ENCODE measurements at places on chromosomes 5 and 9.

DNA sequence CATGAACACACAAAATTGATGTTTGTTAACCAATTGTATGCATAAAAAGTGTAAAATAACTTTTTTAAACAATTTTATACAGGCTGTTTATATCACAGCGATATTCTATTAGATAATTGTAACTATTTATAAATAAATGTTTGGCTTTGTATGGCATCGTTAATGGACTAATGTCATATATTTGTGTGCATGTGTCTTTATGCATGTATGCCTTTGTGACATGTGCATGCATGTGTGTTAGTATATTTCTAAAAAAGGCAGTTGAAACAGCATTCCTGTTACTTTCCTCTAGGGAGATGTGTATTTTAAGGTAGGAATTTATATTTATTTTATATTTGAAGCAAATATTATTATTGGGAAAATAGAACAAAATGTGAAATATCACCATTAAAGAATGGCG is 268.9 kb downstream of the CDH18 start:
- no peak for DNase-seq

DNA sequence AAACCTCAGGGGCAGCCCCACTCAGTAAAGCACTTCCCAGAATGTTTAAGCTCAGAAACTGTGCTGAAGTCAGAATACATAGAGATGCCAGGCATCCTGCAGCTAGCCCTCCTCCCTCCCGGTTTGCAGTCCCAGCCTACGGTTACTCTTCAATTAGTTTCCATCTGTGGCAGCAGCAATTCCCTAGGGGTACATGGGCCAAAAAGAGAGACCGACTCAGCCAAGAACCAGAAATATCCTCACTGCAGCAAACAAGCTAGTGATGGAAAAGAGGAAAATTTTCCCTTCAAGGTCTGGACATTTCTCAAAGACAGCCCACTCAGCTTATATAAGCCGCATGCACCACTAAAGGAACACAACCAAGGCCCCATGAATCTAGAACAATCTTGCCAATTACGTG is 89.1 kb upstream of the PPP2R2B start:
- DNase-seq: no peak

- DNase-seq: peak; percentile 78
Measured at GRCh38 chr5:43193181-43193893, 1.3 kb downstream of the NIM1K start.

DNA sequence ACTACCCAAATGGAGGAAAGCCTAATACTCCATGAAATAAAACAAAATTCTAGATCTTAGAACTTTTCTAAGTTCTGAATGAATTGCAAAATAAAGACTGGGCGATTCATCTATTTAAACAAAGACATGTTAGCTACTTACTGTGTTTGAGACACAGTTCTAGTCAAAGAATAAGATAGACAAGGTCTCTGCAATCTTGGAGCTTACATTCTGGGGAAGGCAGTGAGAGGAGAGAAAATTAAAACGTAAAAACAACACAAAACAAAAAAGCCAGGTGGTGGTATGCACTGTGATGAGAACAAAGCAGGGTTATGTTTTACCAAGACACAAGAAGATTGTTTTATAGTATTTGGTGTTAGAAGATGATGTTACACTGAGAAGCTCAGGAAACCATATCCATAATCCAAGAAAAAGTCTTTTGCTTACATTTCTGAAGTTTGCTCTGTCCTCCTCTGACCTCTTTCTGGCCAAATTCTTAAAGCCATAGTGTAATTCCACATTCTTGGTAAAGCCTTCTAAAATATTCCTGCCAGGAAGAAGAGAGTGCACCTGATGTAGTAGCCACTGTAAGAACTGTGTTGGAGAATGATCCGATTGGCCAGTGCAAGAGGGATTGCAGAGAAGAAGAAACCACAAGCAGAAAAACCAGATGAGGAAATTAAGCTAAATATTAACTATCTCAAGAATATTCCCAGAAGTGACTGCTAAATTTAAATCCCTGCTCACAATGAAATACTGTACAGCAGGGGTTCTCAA is 218.4 kb downstream of the PCSK1 start:
- DNase-seq: no peak

DNA sequence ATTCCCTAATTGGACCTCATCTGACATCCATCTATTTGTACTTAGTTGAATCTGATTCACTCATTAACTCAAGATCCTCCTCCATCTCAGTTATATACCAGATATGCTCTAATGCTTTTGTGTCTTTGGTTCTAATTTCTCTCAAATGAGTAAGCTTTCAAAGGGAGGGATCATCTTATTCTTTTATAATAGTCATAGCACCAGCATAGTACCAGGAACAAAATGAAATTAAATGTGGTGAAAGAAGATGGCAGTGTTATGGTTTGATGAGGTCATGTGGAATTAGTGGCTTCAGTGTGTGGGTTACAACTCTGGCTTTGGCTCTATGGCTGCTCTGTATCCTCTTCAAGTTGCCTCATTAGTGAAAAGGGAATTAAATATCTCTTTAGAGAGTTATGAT is 32.5 kb upstream of the ZNF366 start:
- no peak for DNase-seq

DNA sequence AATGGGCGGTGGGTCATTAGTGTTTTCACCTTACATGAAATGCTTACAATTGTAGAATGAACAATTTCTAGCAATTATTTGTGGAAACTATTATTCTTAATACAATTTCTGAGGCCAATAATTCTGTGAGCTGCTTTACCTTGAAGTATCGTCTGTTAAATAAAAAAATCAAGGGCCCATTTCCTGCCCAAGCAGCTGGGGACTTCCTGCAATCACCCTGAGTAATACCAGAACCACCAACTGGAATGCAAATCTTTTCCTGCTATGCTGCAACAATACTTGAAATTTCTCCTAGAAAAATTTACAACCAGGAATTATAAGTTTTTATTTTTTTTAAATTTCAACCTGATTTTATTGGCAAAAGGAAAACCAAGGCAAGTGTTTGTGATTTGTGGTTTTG is 52.6 kb downstream of the ADAMTS16 start:
- no peak for DNase-seq

DNA sequence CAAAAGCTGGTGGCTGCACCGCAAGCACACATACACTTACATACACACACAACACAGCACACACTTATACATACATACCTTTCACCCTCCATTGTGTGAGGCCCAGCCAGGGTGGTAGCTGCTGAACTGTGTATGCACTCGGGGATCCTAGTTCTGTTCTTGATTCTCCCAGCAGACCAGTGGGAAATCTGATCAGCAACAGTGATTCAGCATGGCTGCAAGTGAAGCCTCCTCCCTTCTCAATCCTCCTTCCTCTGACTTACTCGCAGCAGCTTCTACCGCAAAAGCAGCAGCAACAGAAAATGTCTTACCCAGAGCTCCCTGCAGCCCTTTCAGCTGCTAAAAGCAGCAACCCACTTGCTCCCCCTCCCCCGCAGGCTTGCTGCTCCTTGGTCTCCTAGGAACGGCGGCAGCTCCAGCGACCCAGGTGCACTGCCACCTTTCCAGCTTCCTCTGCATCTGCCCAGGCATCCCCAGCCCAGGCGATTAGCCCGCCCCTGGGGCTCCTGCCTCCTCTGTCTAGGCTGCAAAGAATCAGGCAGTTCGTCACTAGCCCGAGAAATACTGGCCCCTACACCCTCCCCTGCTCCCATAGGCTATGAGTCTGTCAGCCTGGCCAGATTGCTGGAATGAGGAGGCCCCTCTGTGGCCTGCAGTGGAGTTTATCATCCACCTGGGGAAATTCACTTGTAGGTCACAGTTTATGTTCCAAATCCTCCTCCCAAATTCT is at the start of gene KLHL3:
TSS of gene KLHL3 (minus strand) at position 535 of the 730 bp plus-strand sequence. CDS start at position 92, 443 bp downstream.
- peak; percentile 33 for DNase-seq

- no peak for DNase-seq
Measured at GRCh38 chr5:176500511-176500910, 36.7 kb downstream of the RNF44 start.

GRCh38 chr5:161078793-161079192 is 226.8 kb upstream of the ATP10B start:
- DNase-seq: no peak

DNA sequence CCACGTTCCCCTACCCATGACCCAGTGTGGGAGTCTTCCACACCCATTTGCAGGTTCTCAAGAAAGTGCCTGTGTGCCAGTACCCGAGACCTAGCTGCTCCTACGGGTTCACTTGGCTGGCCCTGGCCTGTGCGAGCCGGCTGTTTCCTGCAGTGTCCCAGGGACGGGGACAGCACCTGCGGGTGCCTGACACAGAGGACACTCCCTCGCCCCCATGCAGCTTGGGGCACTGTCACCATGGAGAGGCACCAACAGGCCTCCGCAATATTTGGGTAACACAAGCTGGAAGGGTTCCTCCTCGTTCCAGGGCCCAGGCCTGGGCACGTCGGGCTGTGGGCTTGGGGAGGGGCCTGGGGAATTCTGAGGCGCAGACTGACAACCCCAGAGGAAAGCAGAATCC is 41.4 kb downstream of the DUSP1 start:
- no peak for DNase-seq

DNA sequence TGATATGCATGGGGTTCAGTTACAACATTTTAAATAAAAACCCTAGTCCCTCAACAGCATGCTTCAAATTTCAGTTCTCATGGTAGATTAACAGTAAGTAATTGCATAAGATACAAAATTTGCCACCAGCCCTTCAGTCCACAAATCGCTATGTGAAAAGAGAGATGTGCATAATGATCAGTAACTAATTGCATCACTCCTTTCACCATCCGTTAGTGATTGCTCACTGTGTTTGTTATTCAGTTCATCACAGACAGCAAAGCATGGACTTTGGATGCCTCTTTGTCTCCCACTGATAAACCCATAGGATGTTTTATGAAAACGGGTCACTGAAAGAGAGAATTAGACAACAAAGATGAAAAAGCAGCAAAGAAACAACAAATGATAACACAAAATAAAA is 103.2 kb downstream of the MCTP1 start:
- DNase-seq: no peak

GRCh38 chr9:131663288-131663687 is 76.6 kb downstream of the RAPGEF1 start:
- no peak for DNase-seq

DNA sequence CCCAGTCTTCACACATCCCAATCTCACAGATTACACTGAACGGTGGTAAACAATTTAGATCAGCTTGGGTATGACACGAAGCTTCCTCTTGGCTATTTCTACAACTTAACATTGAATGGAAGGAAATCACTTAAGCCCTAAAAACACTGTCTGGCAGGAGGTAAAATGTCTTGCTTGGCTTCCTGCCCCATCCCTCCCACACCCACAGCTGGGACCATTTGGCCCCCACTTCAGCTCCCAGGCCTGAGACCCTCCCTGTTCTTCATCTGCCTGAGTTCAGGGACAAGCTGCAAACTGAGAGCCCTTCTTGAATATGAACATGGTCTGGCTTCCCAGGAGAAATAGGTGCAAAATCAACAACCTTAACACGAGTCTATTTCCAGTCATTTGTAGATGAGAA is 3.4 kb upstream of the COL15A1 start:
- DNase-seq: no peak

- DNase-seq: peak; percentile 24
Measured at GRCh38 chr5:1008451-1009358, at the start of gene NKD2. Gene NKD2 (plus strand): TSS chr5:1008802. CDS start chr5:1009058, 256 bp downstream.

- peak; percentile 48 for DNase-seq
Measured at GRCh38 chr5:543755-544674, 19.8 kb upstream of the SLC9A3 start.

DNA sequence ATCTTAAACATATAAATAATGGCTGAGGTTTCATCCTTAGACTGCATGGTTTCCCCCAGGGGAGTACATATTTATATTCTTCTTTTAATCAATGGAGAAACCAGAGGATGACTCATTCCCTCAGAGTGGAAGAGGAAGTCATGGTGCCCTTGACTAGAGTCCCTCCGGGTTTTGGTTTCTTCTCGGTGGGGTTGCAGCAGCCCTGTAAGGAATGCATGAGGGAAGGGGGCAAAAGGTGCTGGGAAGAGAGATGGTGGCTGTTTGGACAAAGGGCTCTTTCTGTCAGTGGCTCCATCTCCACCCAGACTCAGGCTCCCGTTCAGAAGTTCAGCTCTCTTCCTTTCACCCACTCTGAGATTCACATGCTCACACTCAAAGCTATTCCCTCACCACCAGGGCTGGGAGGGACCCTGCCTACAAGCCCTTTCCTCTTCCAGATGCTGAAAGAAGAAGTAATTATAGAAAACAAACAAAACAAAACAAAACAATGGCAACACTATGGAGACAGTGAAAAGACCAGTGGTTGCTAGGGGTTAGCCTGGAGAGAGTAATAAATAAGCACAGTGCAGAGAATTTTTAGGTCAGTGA is 129.8 kb upstream of the IL12B start:
- peak; percentile 42 for DNase-seq

- peak; percentile 36 for DNase-seq
Measured at GRCh38 chr9:21994556-21995005, at the start of gene CDKN2B-AS1. Gene CDKN2B-AS1 (plus strand): TSS chr9:21994791.

GRCh38 chr9:76884823-76885222 is 21.1 kb downstream of the PRUNE2 start:
- DNase-seq: no peak

DNA sequence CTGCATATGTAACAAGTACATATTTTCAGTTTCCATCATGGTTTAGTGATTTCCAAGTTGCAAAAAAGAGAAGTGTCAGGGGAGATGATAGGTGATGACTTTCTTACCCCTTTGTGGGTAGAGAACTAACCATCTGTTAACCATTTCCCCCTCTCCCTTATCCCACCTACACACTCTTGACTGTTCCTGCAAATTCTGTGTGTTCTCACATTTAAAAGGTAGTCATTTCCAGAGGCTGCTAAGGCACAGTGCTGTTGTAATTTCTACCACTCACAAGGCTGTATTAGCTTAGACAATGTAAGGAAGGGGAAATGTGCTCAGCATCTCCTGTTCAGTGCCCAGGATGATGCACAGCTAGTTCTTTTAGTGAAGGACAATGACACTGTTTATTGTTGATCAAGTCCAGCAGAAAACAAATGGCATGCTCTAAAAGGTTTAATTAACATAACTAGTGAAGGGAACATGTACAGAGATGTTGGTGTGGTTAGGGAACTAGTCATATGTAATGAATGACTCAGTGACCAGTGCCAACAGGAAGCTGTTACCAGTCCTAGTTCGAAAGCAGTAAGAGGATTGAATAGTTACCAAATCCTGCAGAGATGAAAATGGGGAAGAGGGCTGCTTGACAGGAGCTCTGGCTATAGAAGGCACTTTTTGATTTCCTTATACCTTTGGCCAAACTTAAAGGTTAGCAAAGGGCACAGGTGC is 165.1 kb downstream of the PLK2 start:
- DNase-seq: peak; percentile 40

GRCh38 chr5:127922603-127923002 is 161.0 kb upstream of the SLC12A2 start:
- DNase-seq: no peak

GRCh38 chr9:38339496-38339895 is 53.0 kb upstream of the ALDH1B1 start:
- DNase-seq: no peak

DNA sequence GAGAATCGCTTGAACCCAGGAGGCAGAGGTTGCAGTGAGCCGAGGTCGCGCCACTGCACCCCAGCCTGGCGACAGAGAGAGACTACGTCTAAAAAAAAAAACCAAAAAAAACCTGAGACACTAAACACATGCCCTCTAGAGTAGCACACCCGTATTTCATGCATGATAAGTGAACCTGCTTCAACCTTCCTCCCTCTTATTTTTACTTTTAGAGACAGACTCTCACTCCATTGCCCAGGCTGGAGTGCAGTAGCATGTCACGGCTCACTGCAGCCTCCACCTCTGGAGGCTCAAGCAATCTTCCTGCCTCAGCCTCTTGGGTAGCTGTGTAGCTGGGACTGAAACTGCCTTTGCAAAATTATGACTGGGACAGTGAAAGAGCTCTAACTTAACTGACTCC is 17.6 kb upstream of the NANS start:
- no peak for DNase-seq
